ENCODE measurements at places on chromosomes 1 and 21.

DNA sequence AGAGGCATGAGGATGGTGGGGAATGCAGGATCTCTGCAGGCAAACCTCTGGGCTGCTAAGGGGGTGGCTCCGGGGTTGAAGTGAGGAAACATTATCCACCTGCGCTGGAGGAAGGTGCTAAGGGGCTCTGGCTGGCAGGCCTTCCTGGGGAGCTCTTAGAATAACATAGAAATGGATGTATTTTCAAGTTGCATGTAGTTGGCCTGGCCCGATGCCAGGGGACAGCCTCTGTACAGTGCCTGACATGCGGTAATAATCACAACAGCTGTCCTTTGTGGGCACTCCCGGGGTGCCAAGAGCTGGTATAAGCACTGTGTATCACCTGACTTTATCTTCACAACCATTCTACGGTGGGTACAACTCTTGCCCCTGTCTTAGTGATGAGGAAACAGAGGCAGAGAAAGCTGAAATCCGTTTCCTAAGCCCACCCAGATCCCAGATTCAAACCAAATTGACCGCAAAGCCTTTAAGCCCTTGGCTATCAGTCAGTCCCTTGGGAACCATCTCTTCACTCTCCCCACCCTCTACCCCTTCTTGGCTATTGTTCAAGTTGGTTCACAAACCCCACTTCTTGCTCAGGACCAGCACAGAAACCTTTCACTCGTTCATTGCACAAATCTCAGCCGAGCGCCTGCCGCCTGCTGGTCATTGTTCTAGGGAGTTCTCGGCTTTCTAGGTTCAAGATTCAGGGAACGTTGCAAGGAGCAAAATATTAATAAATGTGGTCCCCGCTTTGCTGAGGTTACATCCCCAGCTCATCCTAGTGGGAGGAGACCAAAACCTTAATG, 30.9 kb downstream of the PADI4 start:
- no peaks in the 10 kb centered on the region for H3K4me1 ChIP-seq
- no peaks in the 10 kb centered on the region for H3K36me3 ChIP-seq
- no peaks in the 10 kb centered on the region for H3K27me3 ChIP-seq
- H3K4me3 ChIP-seq, result no peak overlapping the region
- no peak for DNase-seq

GRCh38 chr21:26117324-26117971, 53.1 kb downstream of the APP start:
- DNase-seq, result no peak
- no peak overlapping the region for H3K27ac ChIP-seq
- H3K4me3 ChIP-seq, result no peak overlapping the region
- H3K36me3 ChIP-seq, result no peaks in the 10 kb centered on the region
- peaks cover 18% of the 10 kb centered on the region for H3K4me1 ChIP-seq

DNA sequence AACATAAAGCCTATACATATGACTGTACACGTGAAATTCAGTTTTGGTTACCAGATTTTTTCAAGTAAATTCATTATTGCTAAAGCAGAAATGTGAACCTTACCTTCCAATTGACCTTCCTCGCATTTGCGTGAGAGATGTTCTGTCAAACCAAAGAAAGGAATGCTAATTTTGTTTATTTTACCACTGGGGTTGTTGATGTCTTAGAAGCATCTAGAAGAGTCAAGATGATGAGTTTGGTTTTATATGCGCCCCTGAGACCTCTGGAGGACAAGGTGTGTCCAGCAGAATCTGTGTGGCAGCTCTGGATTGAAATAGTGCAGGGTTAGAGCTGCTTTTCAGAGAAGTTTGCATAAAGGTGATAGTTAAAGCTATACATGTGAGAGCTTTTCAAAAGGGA, 48.4 kb downstream of the ZBTB40 start:
- H3K27me3 ChIP-seq, result no peaks in the 10 kb centered on the region
- H3K36me3 ChIP-seq, result no peaks in the 10 kb centered on the region
- H3K4me1 ChIP-seq, result no peaks in the 10 kb centered on the region
- H3K27ac ChIP-seq, result no peak overlapping the region
- DNase-seq, result no peak

DNA sequence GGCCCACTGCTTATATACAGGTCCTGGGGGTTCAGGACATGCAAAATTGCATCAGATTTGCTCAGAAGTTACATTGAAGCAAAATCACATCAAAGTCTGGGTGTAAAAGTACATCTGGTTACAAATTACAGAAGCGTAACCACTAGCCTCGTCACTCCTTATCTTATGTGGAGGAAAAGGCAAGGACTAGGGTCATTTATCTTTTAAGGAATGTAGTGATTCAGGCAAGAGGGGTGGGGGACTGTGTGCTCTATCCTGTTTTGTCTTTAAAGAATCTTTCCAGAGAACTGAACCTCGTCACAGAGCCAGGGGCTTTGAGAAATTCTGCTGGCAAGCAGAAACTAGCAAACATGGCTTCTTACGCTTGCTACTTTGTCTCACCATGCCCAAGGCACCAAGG, 61.1 kb upstream of the RAB4A start:
- no peaks in the 10 kb centered on the region for H3K36me3 ChIP-seq
- DNase-seq, result peak; percentile 30
- no peak overlapping the region for H3K4me3 ChIP-seq

DNA sequence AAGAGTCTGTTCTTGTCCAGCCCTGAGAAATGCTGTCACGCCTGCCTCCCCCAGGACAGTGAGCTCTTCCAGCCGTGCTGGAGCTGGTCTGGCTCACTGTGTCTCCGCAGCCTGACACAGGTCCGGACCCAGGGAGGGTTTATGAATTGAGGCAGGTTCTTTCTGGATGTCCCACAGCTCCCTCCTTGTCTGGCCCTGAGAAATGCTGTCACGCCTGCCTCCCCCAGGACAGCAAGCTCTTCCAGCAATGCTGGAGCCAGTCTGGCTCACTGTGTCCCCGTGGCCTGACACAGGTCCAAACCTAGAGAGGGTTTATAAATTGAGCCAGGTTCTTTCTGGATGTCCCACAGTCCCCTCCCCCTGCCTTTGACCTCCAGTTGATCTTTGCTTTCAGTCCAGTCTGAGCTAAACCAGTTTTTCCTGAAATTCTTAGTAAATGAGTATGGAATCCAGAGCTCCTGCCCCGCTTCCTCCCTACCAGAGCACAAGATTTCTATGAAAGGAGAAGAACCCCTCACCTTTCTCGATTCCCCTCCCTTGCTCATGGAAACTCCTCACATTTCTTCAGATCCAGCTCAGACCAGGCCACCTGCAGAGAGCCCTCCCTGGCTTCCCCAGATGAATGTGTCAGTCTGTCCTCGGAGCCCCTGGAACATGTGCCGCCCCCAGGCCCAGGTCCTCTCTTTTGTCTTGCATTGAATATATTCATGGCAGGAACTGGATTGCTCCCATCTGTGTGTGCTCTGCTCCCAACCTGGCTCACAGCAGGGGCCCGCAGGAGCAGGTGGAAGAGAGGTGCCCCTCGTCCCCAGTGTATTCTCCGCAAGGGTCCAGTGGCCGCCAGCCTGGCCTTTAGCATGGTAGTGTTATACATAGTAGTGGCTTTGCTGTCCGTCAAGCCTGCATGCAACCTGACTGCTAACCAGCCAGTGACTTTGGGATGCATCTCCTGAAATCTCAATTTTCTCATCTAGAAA, 116.3 kb downstream of the EPHB2 start:
- peaks cover 16% of the 10 kb centered on the region for H3K4me1 ChIP-seq
- H3K27me3 ChIP-seq, result no peaks in the 10 kb centered on the region
- no peaks in the 10 kb centered on the region for H3K36me3 ChIP-seq
- H3K4me3 ChIP-seq, result no peak overlapping the region

- H3K4me3 ChIP-seq, result no peak overlapping the region
- H3K4me1 ChIP-seq, result no peaks in the 10 kb centered on the region
- no peak overlapping the region for H3K27ac ChIP-seq
- H3K27me3 ChIP-seq, result no peaks in the 10 kb centered on the region
- DNase-seq, result no peak
- no peaks in the 10 kb centered on the region for H3K36me3 ChIP-seq
Measured at GRCh38 chr1:53627031-53627430, 111.9 kb downstream of the GLIS1 start.

GRCh38 chr1:84170171-84170570, 26.1 kb downstream of the PRKACB start:
- no peak for DNase-seq
- H3K4me3 ChIP-seq, result no peak overlapping the region
- no peak overlapping the region for H3K27ac ChIP-seq
- peaks cover 4% of the 10 kb centered on the region for H3K4me1 ChIP-seq

GRCh38 chr1:30750731-30751291, 6.8 kb downstream of the LAPTM5 start:
- H3K4me1 ChIP-seq, result no peaks in the 10 kb centered on the region
- no peaks in the 10 kb centered on the region for H3K36me3 ChIP-seq
- DNase-seq, result no peak

DNA sequence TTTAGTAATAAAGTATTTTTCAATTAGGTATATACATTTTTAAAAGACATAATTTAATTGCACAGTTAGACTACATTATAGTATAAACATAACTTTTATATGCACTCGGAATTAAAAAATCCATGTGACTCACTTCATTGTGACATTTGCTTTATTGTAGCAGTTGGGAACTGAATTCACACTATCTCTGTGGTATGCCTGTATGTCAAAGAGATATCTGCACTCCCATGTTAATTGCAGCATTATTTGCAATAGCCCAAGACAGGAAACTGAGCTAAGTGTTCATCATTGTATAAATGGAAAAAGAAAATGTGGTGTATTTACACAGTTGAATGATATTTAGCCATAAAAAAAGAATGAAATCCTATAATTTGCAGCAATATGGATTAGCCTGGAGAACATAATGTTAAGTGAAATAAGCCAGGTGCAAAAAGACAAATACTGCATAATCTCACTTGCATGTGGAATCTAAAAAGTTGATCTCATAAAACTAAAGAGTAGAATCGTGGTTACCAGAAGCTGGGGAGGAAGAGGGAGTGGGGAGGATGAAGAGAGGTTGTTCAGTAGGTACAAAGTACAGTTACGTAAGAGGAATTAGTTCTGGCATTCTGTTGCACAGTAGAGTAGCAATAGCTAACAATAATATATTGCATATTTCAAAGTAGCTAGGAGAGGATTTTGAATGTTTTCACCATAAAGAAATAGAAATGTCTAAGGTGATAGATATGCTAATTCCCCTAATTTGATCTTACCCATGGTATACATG, 64.8 kb downstream of the DPT start:
- H3K27me3 ChIP-seq, result no peaks in the 10 kb centered on the region
- no peaks in the 10 kb centered on the region for H3K36me3 ChIP-seq
- H3K27ac ChIP-seq, result no peak overlapping the region
- DNase-seq, result no peak
- no peaks in the 10 kb centered on the region for H3K4me1 ChIP-seq
- H3K4me3 ChIP-seq, result no peak overlapping the region

- no peaks in the 10 kb centered on the region for H3K4me1 ChIP-seq
- peak; percentile 84 for DNase-seq
- H3K27me3 ChIP-seq, result no peaks in the 10 kb centered on the region
- no peak overlapping the region for H3K27ac ChIP-seq
- H3K36me3 ChIP-seq, result no peaks in the 10 kb centered on the region
- peak overlapping the region; percentile 27 for H3K4me3 ChIP-seq
Measured at GRCh38 chr21:32569261-32570230, 15.8 kb downstream of the TCP10L start.

DNA sequence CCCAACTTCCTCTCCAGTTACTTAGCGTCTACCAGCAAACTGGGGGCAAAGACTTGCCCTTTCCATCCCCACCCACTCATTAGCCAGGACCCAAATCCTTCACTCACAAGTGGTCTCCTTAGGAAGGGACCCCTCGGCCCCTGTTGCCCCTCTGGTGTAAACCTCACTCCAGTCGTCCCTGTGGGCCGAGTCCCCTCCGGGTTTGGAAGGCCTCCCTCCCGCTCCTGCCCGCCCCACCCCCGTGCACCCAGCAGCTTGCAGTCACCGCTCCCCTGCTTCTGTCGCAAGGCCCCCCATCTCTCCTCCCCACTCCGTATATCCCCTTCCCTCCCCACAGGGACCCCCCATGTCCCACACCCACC, 1.2 kb downstream of the EFHD2 start:
- peaks cover 14% of the 10 kb centered on the region for H3K4me1 ChIP-seq
- peaks cover 2% of the 10 kb centered on the region for H3K27me3 ChIP-seq
- no peak overlapping the region for H3K27ac ChIP-seq
- H3K36me3 ChIP-seq, result no peaks in the 10 kb centered on the region
- DNase-seq, result no peak
